NCI-H524 (cell line): ENCODE measurements at places on chromosomes 12 and 14.
A peak's percentile ranks its signal among the peaks of the same experiment; 100 is the strongest.

DNA sequence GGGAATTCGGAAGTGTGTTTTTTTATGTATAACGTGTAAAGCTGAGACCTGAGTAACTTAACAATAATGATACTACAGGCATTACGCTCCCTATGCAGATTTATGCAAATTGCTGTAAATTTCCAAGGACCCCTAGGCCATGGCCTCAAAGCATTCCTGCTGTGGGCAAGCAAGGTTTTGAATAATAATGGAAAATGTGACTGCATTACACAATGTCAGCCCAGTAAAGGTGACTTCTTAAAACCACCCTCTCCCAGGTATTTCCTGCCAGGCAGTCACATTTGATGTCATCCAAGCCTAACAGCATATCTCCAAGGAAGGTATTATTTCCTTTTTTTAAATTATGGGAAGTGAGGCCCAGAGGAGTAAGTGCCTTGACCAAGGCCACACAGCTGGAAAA, 621.0 kb downstream of the BCL11B start:
- no peak for DNase-seq

DNA sequence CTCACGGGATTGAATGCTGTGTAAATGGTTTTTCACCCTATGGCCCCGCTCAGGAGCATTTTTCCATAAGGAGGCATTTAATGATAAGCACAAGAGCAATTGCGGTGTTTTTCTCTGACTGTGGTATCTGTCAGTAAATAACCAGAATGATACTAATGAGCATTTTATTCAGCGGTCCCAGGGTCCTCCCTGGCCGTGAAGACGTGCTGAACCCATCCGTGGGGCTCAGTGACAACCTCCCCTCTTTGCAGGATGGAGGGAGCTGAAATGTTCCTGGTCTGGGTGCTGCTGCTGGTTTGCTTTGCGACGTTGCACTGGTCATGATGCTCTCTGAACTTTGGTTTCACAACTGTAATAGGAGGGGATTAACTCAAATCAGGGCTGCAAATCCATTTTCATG, 625.6 kb downstream of the AACS start:
- no peak for DNase-seq

GRCh38 chr12:76586764-76587395, 27.3 kb upstream of the OSBPL8 start:
- DNase-seq: peak; percentile 43

- DNase-seq: no peak
Measured at GRCh38 chr14:68619790-68620574, 172.9 kb downstream of the ZFP36L1 start.

DNA sequence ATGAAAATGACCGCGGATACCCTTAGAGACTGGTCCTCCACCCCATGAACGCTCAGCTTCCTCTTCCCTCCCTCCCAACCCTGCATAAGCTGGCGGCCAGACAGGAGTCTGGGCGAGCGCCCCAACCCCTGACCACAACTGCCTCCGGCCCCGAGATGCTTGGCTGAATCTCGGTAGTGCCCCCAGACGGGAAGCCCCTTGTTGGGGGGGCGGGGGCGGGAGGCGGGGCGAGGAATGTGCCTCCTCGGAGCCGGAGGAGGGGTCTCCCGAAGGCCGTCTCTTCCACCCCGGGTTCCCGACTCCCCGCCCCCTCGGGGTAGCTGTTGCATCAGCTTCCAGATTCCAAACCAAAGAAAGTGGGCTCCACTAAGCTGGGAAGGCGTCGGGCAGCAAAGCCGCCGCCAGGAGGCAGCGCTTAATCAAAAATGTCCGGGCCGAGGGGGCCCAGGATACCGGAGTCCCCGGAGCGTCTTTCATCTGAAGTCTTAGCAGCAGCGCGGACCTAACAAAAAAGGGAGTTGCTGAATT, 7.1 kb upstream of the MRPL52 start:
- peak; percentile 90 for DNase-seq

GRCh38 chr12:16387919-16388318, 40.5 kb downstream of the MGST1 start:
- DNase-seq: no peak

- no peak for DNase-seq
Measured at GRCh38 chr12:13195250-13195649, 1.3 kb upstream of the EMP1 start.

GRCh38 chr14:92207012-92207927, 85.5 kb downstream of the CPSF2 start:
- no peak for DNase-seq

DNA sequence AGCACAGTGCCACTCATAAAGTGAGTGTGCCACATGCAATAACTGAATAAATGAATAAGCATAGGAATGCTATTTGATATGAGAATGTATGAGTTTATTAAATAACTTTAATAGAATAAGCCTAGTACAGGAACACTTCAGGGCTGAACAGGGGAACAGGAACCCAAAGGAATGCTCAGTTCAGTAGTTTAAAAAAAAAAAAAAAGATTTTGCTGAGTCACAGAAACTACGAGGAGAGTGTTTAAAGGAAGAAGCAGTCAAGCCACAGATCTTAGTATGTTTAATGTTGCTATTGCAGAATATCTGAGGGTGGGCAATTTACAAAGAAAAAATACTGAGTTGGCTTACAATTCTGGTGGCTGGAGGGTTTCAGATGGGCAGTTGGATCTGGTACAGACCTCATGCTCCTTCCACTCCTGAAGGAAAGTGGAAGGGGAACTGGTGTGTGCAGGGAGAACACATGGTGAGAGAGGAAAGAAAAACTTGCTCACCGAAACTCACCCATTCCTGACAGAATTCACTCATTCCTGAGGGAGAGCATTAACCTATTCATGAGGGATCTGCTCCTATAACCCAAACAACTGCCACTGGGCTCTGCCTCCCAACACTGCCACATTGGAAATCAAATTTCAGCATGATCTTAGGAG, 880.3 kb upstream of the MGAT4C start:
- no peak for DNase-seq

DNA sequence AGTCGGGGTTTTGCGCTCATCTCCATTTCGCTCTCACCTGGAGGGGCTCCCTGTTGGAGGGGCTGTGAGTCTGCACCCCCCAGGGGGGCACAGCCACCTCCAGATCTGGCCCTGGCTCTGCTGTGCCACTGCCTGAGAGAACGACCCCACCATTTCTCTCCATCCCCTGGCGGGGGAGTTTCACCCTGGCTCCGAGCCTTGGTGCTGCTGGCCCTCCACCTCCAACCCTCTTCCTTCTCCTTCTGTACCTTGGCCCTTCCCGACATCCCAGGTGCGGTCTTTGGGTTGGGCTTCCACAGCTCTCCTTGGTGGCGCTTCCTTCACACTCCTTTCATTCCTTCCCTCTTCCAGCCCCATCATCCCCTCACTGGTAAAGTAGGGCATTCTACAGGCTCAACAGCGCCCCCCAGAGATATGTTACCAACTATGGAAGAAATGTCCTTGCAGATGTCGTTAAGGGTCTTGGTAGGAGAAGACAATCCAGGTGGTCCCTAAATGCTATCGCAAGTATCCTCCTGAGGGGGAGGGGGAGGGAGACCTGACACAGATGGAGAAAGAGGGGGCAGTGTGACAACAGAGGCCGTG, 16.3 kb downstream of the SERPINA1 start:
- no peak for DNase-seq

DNA sequence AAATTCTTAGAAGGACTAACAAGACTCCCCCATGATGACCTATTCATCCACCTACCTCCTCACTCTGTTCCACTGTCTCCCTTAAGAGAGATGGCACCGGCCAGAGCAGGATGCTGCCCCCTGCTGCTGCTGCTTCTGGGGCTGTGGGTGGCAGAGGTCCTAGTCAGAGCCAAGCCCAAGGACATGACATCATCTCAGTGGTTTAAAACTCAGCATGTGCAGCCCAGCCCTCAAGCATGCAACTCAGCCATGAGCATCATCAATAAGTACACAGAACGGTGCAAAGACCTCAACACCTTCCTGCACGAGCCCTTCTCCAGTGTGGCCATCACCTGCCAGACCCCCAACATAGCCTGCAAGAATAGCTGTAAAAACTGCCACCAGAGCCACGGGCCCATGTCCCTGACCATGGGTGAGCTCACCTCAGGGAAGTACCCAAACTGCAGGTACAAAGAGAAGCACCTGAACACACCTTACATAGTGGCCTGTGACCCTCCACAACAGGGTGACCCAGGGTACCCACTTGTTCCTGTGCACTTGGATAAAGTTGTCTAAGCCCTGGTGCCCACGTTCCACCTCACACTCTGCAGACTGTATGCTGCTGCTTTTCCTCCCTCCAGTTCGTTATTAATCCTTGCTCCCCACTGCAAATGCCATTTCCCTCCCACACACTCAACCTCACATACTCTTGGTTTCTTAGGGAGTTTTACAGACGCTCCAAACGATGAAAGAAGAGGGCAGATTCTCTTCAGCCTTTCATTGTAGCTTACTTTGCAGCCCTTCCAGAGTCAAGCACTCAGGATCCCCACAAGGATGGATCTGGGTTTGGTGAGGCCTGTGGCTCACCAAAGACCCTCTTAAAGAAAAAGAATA, at the start of gene RNASE8:
RNASE8 (plus strand) TSS at position 20 of the 873 bp plus-strand sequence; CDS start at position 91, 71 bp downstream.
- no peak for DNase-seq

GRCh38 chr12:76714415-76714814, 49.5 kb upstream of the ZDHHC17 start:
- no peak for DNase-seq

- DNase-seq: no peak
Measured at GRCh38 chr14:63512861-63513260, 30.3 kb downstream of the PPP2R5E start.

GRCh38 chr14:104351849-104352492, 213.6 kb downstream of the KIF26A start:
- no peak for DNase-seq

- no peak for DNase-seq
Measured at GRCh38 chr12:75170640-75171185, 38.9 kb downstream of the KCNC2 start.

DNA sequence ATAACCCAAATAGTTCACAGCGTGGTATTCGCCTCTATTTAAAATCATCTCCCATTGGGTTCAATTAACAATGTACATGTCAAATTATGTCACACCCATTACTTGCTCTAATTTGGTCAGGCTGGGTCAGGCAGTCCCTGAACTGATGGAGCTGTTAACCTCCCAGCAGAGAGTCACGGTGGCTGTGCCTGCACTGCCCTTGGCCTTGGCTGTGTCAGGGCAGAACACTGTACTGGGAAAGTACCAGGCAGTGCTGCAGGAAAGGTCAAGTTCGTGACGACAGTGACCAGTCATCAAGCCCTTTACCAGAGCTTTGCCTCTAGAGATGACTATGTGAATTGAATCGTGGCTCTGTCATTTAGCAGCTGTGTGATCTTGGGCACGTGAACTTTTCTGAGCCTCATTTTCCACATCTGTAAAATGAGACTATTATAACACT, 100.0 kb downstream of the ARF6 start:
- no peak for DNase-seq

DNA sequence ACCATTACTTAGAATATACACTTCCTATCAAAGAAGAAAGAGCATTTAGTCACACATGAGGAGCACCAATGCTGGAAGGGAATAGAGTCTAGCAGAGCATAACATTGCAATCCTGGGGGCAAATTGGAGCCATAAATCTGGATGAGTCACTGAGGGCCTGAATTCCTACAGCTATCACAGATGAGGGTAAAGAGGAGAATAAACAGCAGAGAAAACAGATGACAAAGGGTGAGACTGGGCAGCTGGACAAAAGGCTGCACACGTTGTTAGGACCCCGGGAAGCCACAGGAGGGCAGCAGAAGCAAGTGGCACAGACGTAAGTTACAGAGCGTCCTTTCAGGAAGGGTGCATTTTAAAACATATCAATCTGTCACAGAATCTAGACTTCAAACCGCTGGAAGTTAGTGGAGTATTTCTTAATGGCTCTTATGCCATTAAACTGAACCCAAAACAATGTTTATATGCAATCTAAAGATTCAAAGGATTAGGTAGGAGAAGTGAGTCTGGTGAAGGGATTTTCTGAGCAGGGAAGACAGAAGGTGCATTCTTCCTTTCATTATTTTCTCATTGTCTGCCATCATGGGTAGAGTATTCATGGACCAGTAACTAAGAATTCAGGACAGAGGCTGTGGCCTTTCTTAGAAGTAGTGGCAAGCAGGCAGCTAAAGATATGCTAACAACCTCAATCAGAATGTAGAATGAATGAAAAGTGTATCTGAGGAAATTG, 159.8 kb upstream of the DAAM1 start:
- peak; percentile 82 for DNase-seq

DNA sequence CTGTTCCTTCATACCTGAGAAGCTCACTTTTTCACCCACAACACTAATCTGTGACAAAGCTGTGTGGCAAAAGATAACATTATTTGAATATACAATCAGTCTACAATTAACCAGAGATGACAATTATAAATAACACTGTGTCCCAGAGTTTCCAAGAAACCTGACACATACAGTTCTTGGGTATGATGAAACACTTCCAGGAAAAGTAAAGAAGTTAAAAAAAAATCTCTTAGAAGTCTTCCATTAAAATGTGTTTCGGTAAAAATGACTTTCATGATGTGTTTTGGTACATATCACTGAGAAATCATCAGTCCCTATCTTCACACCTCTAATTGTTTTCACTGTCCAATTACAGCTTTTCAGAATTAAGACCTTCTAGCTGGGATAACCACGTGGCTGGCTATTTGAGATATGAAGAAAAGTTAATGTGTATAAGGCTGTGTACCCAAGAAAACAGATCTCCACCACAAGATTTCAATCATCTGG, 390.2 kb downstream of the SOX5 start:
- DNase-seq: no peak

GRCh38 chr14:32593290-32593942, 264.3 kb downstream of the AKAP6 start:
- no peak for DNase-seq

DNA sequence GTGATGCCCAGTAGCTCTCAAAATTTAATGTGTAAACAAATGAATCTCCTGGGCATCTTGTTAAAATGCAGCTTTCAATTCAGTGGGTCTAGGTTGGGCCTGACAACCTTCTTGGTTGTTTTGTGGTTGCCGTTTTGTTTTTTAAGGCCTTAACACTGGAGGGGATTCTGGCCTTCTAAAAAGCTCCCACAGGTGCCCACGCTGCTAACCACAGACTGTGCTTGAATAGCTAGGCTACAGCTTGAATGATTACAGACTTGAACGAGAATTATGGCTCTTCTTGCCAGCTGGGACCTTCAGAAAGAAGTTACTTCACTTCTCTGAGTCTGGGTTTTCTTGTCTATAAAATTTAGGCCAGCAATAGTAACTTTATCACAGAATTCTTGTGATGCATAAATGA, 1.3 kb upstream of the FLVCR2 start:
- DNase-seq: no peak

GRCh38 chr14:22794551-22794951, 20.7 kb downstream of the SLC7A7 start:
- DNase-seq: no peak
